Testis (tissue), 5 donors: ENCODE measurements at places on chromosomes 3 and 15. TPM values are rescaled to one million over a fixed set of nuclear protein-coding genes. Genes with fewer than 3 reads are reported as not detected.

DNA sequence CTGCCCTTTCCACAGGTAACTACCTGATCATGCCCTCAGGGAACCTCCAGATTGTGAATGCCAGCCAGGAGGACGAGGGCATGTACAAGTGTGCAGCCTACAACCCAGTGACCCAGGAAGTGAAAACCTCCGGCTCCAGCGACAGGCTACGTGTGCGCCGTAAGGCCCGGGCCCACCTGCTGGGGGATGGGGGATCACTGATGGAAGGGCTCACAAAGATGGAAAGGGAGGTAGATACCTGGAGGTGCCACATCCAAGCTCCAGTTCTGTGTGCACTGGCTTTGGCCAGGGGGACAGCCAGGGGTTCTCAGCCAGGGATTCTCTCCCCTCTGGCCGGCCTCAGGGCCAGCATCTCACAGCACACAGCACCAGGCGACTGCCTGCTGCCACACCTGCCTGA lies 59.4 kb downstream of the BOC start:
- no peak for DNase-seq

- DNase-seq, result no peak
These were observed 49.4 kb upstream of the ATP2B2 start for GRCh38 chr3:10554746-10555145.

GRCh38 chr3:170522201-170522600 lies 63.7 kb downstream of the SLC7A14 start:
- no peak for DNase-seq

DNA sequence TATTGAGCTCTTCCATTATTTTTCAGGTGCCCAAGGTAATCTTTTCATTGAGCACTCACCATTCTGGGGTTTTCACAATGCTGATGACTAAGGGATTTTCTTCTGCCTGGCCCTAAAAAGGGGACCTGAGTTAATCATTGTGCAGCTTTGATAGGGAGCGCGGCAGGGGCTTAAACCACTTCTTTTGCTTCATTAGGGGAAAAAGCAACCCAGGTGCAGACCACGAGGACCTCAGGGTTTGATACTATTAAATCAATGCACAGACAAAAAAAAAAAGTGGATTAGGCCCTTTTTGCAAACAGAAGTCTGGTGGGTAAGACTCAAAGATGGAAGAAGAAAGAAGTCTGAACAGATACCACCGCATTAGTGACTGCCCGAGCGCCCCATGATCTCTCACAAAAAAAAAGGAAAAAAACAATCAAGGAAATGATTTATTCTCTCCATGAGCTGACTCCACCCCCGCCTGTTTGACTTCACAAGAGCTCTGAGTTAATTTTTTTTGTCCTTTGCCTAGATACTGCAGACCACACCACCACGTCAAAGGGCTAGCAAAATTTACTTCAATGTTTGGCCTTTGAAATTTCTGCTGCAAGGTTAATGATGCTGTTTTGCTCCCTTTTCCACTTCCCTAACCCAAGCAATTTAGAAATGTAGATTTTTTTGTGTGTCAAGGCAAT lies 78.0 kb upstream of the FEZF2 start:
- DNase-seq, result no peak

DNA sequence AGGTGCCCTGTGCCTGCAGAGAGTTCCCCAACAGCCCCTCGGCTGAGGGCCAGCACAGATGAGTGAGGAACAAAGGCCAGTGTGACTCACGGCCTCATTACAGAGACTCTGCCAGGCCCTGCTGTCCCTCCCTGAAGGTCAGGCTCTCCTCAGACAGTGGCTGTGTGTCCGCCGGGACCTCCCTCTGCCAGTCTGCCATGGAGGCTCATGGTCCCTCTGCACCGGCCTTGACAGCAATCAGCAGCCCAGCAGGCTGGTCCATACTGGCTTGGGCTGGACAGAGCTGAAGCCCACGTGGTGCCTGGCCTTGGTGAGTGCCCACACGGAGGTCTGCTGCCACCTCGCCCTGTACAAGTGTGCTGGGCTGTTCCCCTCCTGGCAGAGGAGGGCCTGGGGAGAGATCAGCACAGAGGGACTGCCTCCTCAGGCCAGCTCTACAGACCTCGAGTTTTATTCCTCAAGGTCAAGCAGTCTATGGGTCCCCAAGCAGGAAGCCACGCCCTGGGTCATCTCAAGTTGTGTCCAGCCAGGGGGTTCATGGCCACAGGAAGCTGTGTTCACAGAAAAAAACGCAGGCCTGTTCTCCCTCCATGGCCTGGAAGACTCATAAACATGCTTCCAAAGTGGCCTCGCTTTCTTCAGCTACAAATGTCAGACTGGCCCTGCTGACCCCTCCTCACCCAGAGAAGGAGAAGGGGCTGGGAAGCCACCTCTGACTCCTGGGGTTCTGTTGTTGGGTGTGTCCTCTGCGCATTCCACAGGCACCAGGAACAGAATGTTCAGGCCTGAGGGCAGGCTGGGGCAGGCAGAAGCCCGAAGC lies 27.0 kb downstream of the SLC41A3 start:
- peak; percentile 91 for DNase-seq

DNA sequence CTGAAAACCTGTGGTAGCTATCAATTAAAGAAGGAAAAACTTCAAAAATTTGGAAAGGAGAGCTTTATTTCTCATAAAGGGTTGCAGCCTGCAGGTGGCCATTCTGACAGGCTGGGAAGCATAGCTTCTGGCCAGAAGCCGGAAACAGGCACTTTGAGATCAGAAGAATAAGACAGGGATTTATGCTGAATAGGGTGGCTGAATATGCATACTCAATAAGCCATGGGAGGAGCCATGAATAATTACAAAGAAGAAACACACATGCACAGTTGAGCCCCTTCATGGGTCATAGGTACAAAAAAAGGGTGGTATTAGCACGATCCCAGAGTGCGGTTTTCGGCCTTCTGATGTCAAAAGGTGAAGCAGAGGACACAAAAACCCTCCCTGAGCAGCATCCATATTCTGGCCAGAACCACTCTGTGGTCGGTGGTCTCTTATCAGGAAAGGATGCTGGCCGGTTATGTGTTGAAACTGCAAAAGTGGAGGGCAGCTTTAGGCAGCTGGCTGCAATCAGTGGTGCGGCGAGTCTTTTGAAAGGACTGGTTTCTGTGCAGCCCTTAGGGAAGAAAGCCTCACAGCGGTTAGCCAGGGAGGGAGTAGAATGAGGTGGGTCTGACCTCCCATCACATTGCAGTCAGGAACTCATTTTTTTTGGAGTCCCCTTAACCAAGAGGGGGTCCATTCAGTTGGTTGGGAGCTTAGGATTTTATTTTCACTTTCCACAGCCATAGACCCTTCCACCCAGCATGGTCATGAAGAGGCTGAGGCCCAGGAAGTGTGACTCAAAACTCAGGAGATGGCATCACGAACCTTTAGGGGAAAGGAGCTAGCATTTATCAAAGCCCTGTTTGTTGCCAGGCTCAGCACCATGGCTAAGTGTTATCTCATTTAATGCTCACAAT lies 34.7 kb upstream of the CCDC174 start:
- DNase-seq, result no peak

DNA sequence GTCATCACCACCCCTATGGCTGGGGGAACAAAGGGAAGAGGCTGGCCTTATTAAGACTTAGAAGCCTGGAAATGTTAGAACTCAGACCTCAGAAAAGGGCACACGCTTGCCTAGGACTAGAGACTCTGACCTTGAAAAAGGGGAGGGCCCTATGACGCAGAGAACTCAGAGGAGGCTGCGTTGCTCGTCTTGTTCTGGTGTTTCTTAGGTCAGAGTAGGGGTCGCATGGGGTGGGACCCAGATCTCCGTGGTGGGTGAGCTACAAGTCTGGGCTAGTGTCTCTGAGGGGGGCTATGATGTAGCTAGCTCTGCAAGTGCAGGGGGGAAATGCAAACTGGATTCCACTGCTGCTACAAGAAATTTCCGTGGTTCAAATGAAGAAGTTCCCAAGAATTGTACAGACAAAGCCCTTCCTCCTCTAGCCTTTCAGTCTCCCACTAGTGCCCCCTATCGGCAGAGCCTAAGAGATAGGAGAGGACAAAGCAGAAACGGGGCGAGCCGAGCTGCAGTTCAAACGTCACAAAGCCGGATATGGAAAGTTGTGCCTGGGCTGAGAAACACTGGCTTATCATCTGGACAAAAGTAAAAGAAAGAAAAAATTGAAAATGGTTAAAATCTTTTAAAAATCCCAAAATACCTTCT lies 392.9 kb upstream of the ROBO2 start:
- peak; percentile 60 for DNase-seq

GRCh38 chr15:76932135-76932966 lies 802 bp downstream of the RCN2 start:
- DNase-seq, result no peak

GRCh38 chr3:123367467-123368154 lies 81.3 kb downstream of the ADCY5 start:
- DNase-seq, result no peak

DNA sequence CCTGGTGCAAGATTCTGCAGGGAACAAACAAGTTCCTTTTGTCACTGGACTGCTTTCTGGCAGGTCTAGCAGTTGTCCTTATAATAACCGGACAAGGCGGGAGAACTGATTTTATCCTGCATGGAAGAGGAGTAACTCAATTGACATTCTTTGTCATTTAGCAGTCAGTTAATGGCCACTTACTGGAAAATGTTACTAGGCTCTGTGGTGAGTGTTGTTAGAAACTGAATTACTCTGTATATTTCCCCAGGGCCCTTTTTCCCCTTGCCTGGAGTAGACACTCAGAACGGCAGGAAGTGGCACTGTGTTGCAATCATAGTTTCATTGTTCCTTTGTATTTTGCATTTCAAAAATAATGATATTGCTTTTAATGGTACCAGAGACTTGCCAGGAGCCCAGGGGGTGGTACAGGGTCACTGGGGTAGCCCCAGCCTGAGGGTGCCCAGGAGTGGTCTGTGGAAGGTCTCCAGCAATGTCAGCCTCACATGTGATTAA lies 318.6 kb upstream of the LRRFIP2 start:
- DNase-seq, result no peak

DNA sequence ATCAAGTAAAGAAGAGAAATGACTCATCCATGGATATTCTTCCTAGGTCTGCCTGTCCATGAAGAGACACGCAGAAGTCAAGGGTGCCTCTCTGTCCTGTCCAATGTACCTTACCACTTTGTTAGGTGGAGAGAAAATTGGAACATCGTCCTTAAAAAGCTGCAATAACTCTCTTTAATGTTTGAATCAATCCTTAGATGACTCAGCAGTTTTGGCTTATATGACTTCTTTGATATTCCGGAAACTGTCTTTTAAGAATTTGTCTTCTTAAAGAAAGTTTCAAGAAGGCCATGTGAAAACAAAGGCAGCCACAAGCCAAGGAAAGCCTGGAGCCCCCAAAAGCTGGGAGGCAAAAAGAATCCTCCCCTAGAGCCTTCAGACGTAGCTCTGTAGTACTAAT lies 49.2 kb downstream of the MRPL3 start:
- no peak for DNase-seq

DNA sequence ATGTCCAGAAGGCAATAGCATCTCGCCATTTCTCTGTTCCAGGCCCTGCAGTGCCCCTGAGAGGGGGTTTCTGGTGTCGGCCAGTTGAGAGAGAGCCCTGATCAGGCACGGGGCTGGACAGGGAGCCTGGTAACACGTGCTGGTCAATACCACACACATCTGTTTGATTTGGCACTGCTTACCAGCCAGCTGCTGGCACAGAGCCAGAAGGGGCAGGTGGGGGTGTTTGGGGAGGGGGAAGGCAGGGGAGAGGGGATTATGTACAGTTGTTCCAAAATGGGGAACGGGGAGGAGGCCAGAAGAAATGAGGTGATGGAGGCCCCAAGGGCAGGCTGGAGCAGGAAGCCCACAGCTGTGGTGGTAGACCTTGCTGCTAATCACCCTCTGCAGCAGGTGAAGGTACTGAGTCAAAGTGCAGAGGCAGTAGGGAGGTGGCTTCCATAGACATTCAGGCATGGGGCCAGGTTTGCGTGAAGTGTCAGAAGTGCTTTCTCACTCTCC lies 153.5 kb upstream of the LPP start:
- no peak for DNase-seq

DNA sequence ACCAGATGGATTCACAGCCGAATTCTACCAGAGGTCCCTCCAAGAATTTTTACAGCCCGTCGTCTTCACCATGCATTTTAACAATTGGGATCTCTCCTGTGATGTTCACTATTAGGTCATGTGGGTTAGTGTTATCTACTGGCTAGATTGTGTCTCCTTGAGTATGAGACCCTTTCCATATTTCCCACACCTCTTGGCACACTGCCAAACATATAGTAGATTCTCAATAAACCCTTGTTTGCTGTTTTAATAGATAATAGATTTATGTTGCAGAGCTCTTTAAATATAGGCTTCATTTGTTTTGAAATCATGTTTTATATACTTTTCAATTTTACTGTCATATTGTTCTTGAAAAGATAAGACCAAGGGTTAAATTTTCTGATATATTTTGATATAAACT lies 34.9 kb upstream of the ADGRG7 start:
- DNase-seq, result no peak

GRCh38 chr3:33063651-33064051 lies 33.3 kb downstream of the GLB1 start:
- DNase-seq, result no peak

GRCh38 chr3:149120051-149120972 lies 9.1 kb upstream of the HPS3 start:
- no peak for DNase-seq

DNA sequence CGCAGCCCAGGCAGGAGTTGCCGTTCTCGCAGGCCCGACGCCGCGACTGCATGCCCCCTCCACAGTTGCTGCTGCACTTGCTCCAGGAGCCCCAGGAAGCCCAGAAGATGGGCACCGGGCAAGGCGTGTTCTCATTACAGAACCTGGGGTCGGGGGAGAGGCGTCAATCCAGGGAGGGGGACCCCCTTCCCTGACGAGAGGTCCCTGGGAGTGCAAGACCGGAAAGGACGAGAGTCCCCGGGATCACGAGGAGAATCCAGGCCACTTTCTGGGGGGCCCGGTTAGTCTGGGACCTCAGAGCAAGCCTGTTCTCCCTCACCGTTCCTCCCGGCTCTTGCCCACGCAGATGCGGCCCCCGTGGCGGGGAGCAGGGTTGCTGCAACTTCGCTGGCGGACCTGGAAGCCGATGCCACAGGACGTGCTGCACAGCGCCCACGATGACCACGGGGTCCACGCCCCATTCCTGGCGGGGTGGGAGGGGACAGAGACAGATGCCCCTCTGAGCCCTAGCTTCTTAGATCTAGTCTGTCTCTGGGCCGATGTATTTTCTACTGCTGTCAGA lies 113.9 kb downstream of the SEMA5B start:
- DNase-seq, result no peak

- no peak for DNase-seq
These were observed 146.6 kb downstream of the TBL1XR1 start for GRCh38 chr3:177050501-177051237.

- no peak for DNase-seq
These were observed 72.6 kb upstream of the MFGE8 start for GRCh38 chr15:88985547-88986393.

GRCh38 chr3:144098691-144099090 lies 127.1 kb downstream of the DIPK2A start:
- no peak for DNase-seq

DNA sequence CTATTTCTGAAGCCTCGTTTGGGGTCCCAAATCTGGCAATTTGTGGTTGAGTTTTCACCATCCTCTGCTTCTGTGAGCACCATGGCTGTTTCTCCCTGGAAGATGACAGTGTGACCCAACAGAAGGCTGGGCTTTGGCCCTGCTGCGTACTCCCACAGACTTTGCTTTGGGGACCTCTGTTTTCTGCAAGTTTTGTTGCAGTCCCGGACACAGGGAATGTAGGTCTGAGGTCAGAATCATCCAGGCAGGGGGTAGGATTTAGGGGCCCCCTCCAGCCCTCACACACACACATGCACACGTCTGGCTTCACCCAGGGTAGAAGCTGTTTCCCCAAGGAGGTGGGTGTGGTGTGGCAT lies 6.3 kb downstream of the PTH1R start:
- no peak for DNase-seq

The LIPC gene
- 0.37 TPM for polyA plus RNA-seq

The FOXB1 gene
- polyA plus RNA-seq, result 7.4 TPM

The THRB gene
- 2.0 TPM for polyA plus RNA-seq

The GOLGA6L7 gene
- 15.7 TPM for polyA plus RNA-seq

The CYP1A2 gene
- not detected for polyA plus RNA-seq

The DISP2 gene
- 3.0 TPM for polyA plus RNA-seq
